Cardiac septum (tissue), 1 donor: ENCODE measurements at places on chromosomes 2 and 18. TPM values are rescaled to one million over a fixed set of nuclear protein-coding genes. Genes with fewer than 3 reads are reported as not detected.

Gene WDR54
- 2.6 TPM for total RNA-seq

Gene EFHD1
- 20.1 TPM for total RNA-seq

Gene CKAP2L
- total RNA-seq: 0.30 TPM

Gene LYG2
- not detected for total RNA-seq

Gene VWC2L
- total RNA-seq: 0.08 TPM

Gene CAVIN2
- total RNA-seq: 145 TPM

Gene DIPK1C
- 5.9 TPM for total RNA-seq

Gene C18orf54
- 1.4 TPM for total RNA-seq

Gene VIT
- total RNA-seq: 2.6 TPM

Gene ASB18
- total RNA-seq: 44.4 TPM

Gene ZC3H8
- total RNA-seq: 9.6 TPM

Gene LOXHD1
- 0.48 TPM for total RNA-seq
